ENCODE measurements at places on chromosomes 12 and 14. TPM values are rescaled to one million over a fixed set of nuclear protein-coding genes. Genes with fewer than 3 reads are reported as not detected.

GRCh38 chr12:66197495-66197921 is 8.5 kb downstream of the IRAK3 start:
- DNase-seq: no peak

GRCh38 chr14:57009585-57010515 is 199.6 kb upstream of the OTX2 start:
- DNase-seq: no peak

DNA sequence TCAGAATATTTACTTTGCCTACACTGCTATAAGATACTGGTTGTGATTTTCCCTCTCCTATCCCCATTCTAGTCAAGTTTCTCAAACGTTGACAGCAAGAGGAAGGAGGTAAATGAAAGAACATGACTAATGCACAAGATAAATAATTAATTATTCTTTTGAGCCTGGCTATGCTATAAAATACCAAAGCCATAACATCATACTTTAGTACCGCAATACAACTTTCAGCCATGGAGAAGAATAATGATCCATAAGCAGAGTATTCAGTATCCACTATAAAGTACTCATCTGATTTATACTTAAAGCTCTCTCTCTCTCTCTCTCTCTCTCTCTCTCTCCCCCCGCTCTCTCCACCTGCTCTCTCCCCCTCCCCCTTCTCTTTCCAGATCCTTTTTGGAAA is 41.3 kb downstream of the TDG start:
- no peak for DNase-seq

GLT8D2 gene
- total RNA-seq: 0.41 TPM

GRCh38 chr14:94180655-94181271 is 6.6 kb downstream of the PPP4R4 start:
- DNase-seq: no peak

DNA sequence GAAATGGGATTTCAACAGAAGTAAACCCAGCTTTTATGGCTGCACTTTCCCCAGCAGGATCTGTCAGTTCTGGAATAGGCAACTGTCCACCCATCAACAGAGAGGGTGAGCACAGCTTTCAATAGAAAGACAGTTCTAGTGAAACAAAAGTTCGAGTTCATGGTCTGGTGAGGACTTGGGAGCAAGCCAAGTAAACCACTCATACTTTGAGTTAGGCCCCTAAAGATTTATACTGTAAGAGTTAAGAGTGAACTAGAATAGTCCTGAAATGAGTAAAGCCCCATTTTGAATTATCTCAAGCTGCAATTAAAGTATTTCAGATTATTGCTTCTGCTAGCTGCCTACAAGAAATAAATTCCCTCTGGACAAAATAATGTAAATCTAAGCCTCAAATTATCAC is 82.6 kb downstream of the METTL25 start:
- DNase-seq: no peak

GRCh38 chr14:25406818-25407217 is 356.9 kb upstream of the STXBP6 start:
- DNase-seq: no peak

DNA sequence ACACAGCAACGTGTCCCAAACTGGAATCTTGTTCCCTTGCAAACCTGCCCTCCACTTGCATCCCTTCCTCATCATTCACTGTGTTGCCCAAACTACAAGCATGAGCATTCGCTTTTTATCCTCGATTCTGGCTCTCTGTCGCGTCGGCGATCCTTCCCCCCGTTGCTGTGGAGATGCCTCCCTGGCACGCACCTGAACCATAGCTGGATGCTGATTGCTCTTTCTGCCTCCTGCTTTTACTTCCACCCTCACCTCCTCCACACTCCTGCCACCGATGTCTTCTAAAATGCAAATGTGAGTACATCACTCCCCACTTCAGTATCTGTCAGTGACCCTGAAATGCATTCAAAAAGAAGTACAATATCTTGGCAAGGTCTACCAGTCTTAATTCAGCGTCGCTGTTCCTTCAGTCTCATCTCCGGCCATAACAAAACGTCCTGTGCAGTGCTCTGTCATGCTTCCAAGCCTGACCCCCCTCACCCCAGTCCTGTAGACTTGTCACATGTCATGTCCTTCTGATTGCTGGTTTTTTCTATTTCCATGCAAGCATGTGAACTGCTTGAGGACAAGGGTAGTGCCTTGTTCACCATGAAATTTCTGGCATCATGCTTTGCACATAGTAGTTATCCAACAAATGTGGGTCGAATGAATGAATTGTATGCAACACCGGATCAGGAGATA is 2.5 kb upstream of the PPP2R5C start:
- no peak for DNase-seq

DNA sequence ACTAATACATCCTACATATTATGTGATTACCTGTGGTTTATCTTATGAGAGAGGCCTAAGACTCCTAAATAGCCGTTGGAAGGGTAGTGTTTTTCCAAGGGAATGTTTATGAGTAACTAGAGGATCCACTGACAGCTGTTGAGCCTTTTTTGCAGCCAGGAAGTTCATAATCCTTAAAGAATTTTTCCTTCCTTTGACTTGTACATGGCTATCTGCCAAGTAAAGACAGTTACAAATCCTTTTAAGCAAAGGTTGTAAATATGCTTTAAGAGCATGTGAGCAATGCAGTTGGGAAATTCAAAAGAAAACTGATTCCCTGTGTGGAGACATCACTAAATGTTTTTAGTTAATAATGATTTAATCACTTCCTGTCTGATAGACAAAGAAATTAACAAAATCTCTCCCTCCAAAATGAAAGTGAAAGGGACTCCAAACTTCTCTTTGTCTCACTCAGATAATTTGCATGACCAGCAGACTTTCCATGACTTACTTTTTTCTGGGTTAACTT is 333.8 kb downstream of the PDZRN4 start:
- no peak for DNase-seq

- DNase-seq: no peak
Measured at GRCh38 chr12:24496755-24497154, 452.1 kb downstream of the BCAT1 start.

CLEC2B gene
- 55.1 TPM for total RNA-seq

OVCH1 gene
- total RNA-seq: not detected

PCNX1 gene
- total RNA-seq: 64.4 TPM

IFI27L2 gene
- 112 TPM for total RNA-seq

- no peak for DNase-seq
Measured at GRCh38 chr14:63782683-63783389, 55.0 kb upstream of the SGPP1 start.

DNA sequence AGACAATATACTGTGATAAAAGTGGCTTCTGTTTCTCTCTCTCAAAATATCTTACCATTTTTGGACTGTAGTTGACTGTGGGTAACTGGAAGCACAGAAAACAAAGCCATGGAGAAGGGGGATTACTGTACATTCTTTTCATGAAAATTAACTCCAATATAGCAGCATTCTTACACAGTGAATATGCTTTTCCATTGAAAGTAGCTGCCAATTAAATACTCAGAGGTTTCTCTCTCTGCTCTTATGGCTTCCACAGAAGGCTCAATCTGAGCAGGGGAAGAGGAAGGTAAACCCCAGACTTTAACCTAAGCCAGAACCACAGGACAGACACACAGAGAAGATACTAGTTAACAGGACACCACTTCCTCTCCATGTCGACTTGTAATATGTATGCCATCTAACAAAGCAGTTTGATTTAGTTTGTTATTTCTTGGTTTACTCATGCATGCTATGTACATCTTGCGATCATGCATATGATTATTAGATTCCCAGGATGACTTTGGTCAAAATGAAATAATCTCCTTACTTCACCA is 150.2 kb downstream of the SSPN start:
- peak; percentile 57 for DNase-seq

DNA sequence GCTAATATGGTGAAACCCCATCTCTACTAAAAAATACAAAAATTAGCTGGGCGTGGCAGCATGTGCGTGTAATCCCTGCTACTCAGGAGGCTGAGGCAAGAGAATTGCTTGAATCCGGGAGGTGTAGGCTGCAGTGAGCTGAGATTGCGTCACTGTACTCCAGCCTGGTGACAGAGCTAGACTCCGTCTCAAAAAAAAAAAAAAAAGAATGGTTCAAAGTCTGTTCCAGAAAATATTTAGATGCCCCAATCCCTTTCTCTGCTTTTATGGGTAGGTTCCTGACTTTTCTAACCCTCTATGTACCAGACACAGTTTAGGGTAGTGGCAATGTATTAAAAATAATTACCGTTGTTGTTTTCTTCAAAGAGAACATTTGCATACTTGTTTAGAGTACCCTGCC is 161.4 kb downstream of the STXBP6 start:
- DNase-seq: no peak

HPD gene
- total RNA-seq: not detected

CLEC4C gene
- total RNA-seq: not detected

DNA sequence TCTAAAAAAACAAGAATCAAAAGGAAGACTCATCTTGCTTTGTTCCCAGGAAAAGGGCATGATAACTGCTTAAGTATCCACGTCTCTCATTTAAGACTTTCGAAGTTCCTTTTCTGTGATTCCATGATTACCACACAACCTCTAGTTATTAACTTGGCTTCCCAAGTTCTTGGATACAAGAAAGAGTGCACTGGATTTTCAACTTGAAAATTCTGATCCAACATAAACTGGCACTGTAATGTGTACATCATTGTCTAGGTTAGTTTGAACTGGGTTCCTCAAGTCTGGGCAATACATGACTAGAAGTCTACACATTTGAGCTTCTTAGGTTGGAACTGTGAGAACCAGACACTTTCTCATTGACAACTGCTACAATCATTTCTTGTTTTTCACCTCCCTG is 1.6 kb downstream of the KLHL28 start:
- DNase-seq: no peak

GRCh38 chr12:58917699-58918468 is 2.4 kb downstream of the LRIG3 start:
- no peak for DNase-seq

GRCh38 chr12:1698720-1699119 is 7.8 kb downstream of the ADIPOR2 start:
- DNase-seq: no peak

Data from activated CD8-positive, alpha-beta memory T cell treated with anti-CD3 and anti-CD28 coated beads, Interleukin-2, amount 10 ng/mL, durations not matched to agents 7 days and 5 days (primary cell).